ENCODE measurements at places on chromosomes 3 and 15.
A peak's percentile ranks its signal among the peaks of the same experiment; 100 is the strongest.

- H3K4me1 ChIP-seq = no peaks in the 10 kb centered on the region
- H3K36me3 ChIP-seq = no peaks in the 10 kb centered on the region
- no peaks in the 10 kb centered on the region for H3K27me3 ChIP-seq
- no peak for DNase-seq
These were observed 86.1 kb downstream of the ADAMTS17 start for GRCh38 chr15:100255644-100256043.

GRCh38 chr3:21447476-21448151, 303.4 kb downstream of the ZNF385D start:
- no peak for DNase-seq
- H3K4me1 ChIP-seq = no peaks in the 10 kb centered on the region
- no peak overlapping the region for H3K27ac ChIP-seq
- no peaks in the 10 kb centered on the region for H3K27me3 ChIP-seq
- H3K4me3 ChIP-seq = no peak overlapping the region

DNA sequence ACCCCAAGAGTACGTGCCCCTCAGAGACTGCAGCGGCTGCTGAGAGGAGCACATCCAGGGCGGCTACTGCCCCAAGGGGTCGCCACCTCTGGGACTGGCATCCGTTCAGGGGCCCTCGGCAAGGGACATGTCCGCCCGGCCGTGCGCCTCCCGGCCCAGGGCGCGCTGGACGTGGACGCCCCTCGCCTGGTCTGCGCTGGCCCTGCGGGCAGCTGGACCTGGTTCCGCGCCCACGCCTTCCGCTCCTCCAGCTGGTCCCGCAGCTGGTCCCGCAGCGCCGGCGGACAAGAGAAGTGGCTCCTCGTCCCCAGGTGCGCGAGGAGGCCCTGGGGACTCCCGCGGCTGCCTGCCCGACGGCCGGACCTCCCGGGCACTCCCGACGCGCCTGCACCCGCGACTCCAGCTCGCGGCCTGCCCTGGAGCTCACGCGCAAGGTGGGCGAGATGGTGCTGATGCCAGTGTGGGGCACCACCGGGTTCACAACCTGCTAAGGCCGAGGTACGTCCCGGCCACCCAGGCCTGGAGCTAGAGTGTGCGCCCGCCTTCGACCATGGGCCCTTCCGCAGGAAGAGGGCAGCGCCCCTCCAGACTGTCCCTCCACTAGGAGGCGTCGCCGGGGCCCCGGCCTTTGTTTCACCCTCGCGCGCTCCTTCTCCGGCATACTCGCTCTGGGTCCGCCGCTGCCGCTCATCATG, 14.4 kb upstream of the GP9 start:
- peaks cover 20% of the 10 kb centered on the region for H3K27me3 ChIP-seq
- DNase-seq = no peak
- H3K4me1 ChIP-seq = no peaks in the 10 kb centered on the region
- peak overlapping the region; percentile 62 for H3K4me3 ChIP-seq
- H3K27ac ChIP-seq = no peak overlapping the region

- peaks cover 84% of the 10 kb centered on the region for H3K27me3 ChIP-seq
- peaks cover 3% of the 10 kb centered on the region for H3K4me1 ChIP-seq
- H3K4me3 ChIP-seq = peak overlapping the region; percentile 49
- H3K27ac ChIP-seq = no peak overlapping the region
These were observed 1.2 kb downstream of the BNC1 start for GRCh38 chr15:83283138-83283812.

GRCh38 chr3:32685543-32686185, 676 bp downstream of the CNOT10 start:
- no peak for DNase-seq
- peaks cover 36% of the 10 kb centered on the region for H3K4me1 ChIP-seq
- H3K27ac ChIP-seq = peak overlapping the region; percentile 92
- H3K36me3 ChIP-seq = peaks cover 30% of the 10 kb centered on the region
- H3K27me3 ChIP-seq = no peaks in the 10 kb centered on the region
- peak overlapping the region; percentile 93 for H3K4me3 ChIP-seq

GRCh38 chr15:65578904-65579728, 31.8 kb downstream of the INTS14 start:
- no peaks in the 10 kb centered on the region for H3K27me3 ChIP-seq
- H3K36me3 ChIP-seq = peaks cover 36% of the 10 kb centered on the region
- no peak overlapping the region for H3K4me3 ChIP-seq
- no peak for DNase-seq

- H3K4me3 ChIP-seq = no peak overlapping the region
- no peak overlapping the region for H3K27ac ChIP-seq
- no peak for DNase-seq
These were observed 14.7 kb upstream of the LRRFIP2 start for GRCh38 chr3:37189109-37189508.

DNA sequence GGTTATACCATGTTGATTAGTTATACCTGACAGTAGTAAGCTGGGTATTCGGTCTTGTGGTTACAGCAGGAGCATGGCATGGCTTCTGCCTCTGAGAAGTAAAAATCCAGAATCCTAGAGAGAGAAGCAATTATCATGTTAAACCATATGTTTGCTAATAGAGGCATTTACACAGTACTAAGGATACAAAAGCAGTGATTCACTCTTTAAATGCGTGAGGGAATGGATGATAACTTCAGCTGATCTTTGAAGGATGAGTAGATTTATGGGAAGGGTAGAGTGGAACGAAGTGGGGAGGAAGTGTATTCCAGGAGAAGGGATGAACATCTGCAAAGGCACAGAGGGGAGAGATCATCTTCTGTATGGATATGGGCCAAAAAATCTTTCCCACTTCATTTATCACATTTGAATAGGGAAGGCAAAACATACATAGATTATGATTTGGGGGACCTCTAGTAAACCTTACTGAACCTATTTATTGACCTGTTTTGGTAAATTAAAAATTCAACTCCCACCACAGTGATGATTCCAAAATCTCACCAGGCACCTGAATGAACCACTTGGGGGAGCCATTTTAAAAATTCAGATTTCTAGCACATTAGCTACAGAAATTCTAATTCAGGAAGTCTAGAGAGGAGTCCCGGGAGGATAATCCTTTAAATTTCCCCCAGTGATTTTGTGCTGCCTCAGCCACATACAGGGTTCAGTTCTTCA, 35.1 kb downstream of the IGSF10 start:
- H3K4me1 ChIP-seq = no peaks in the 10 kb centered on the region
- no peak for DNase-seq
- H3K36me3 ChIP-seq = no peaks in the 10 kb centered on the region
- no peak overlapping the region for H3K27ac ChIP-seq
- H3K27me3 ChIP-seq = peaks cover 9% of the 10 kb centered on the region

DNA sequence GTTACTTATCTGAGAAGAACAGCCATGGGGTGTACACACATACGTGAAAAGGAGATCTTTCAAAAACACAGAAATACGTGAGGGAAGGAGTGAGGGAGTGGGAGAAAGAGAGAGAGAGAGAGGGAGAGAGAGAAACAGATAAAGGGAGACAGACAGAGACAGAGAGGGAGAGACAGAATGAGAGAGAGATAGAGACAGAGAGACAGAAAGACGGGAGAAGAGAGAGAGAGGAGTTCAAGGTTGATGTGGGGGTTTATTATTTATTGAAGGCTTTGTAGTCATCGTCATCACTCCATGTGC, 64.0 kb downstream of the CHST2 start:
- DNase-seq = no peak
- no peak overlapping the region for H3K4me3 ChIP-seq
- no peaks in the 10 kb centered on the region for H3K4me1 ChIP-seq
- H3K36me3 ChIP-seq = no peaks in the 10 kb centered on the region
- no peaks in the 10 kb centered on the region for H3K27me3 ChIP-seq

- peaks cover 47% of the 10 kb centered on the region for H3K36me3 ChIP-seq
- peaks cover 50% of the 10 kb centered on the region for H3K4me1 ChIP-seq
- H3K27me3 ChIP-seq = no peaks in the 10 kb centered on the region
- H3K4me3 ChIP-seq = no peak overlapping the region
These were observed 35.0 kb downstream of the ST6GAL1 start for GRCh38 chr3:186965141-186965879.

DNA sequence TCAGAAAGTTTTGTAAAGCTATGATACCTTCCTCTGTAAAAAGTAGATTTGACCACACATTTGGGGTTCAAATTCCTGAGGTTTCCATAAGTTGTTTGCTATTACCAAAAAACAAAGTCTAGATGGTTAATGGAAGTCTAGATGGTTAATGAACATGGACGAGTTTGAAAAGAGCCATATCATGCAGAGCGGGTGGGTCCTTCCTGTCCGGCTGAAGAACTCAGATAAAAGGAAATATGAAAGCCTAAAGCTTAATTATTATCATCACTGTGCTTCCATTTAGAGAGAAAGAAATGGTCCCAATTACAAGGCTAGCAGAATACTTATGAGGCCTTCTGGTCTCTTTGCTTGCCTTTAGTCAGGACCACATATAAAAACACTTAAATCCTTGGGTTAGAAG, 132.1 kb upstream of the SATB1 start:
- no peaks in the 10 kb centered on the region for H3K27me3 ChIP-seq
- H3K4me3 ChIP-seq = no peak overlapping the region
- no peaks in the 10 kb centered on the region for H3K36me3 ChIP-seq
- no peak for DNase-seq
- peak overlapping the region; percentile 45 for H3K27ac ChIP-seq

DNA sequence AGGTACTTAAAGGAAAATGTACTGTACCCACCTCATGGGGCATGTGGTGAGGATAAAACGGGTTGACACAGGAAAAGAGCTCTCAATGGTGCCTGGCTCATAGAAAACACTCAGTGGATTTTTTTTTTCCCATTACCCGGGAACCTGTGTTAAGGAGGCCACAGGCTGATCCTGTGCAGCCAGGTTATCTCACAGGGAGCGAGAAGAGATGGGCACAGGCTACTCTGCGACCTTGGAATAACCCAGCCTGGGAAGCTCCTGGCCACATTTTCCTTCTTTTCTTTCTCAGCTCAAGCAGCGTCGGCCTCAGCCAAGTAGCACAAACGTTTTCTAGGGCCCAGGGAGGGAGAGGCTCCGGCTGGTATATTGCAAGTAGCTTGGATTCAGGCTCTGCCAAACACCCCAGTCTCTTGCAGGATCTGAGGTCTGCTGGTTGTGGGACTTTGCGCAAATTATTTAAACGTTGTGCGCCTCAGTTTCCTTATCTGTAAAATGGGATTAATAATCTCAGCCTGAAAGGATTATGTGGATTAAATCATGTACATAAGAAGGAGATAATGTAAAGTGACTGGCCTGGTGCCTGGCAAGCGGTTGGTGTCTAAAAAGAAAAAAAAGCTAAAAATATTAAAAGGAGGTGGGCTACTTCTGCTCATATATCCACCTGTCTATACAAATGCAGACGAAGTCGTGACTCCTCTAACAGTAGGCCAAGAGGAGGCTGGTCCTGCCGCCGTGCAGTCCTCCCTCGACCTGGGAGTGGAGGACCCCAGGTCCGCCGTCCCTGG, 2.2 kb downstream of the FURIN start:
- peak overlapping the region; percentile 87 for H3K27ac ChIP-seq
- no peaks in the 10 kb centered on the region for H3K27me3 ChIP-seq
- peak overlapping the region; percentile 88 for H3K4me3 ChIP-seq

GRCh38 chr3:95476534-95476933, 1337.9 kb upstream of the EPHA6 start:
- H3K36me3 ChIP-seq = no peaks in the 10 kb centered on the region
- H3K27me3 ChIP-seq = no peaks in the 10 kb centered on the region
- no peak overlapping the region for H3K4me3 ChIP-seq
- no peak overlapping the region for H3K27ac ChIP-seq

GRCh38 chr3:188635258-188636042, 481.5 kb downstream of the LPP start:
- H3K36me3 ChIP-seq = peaks cover 3% of the 10 kb centered on the region
- H3K27me3 ChIP-seq = no peaks in the 10 kb centered on the region
- no peak for DNase-seq

DNA sequence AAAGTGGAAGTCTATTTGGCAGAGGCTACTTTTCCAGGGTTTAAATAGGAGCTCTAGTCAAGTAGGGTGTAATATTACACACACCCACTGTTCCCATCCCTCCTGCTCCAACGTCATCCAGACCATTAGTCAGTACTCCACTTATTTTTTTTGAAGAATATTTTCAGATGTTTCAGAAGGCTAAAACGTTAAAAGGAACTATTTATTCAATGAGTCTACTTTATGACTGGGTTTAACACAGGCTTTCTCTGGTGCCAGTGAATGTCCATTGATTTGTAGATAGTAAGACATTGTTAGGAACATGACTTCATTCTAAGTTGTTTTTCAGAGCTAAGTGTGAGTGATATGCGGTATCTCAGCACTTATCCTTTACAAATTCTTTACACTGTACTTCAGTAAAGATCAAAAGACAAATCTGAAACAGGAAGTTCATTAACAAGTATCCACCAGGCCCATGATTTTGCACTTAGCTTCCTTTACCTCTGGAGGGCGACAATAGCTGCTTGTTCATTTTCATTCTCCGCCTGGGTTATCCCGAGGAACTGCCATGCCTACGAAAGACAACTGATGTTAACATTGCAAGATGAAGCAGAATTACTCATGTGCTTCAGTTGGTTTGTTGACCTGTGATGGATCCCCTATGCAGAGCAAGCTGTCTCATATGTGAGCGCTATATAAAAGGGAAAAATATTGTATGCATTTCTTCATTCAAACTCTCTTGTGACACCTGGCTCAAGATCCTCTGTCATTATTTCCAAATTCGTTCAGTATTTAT, 158.7 kb downstream of the USP13 start:
- H3K27ac ChIP-seq = no peak overlapping the region
- no peaks in the 10 kb centered on the region for H3K4me1 ChIP-seq
- no peaks in the 10 kb centered on the region for H3K27me3 ChIP-seq
- no peaks in the 10 kb centered on the region for H3K36me3 ChIP-seq
- no peak for DNase-seq

DNA sequence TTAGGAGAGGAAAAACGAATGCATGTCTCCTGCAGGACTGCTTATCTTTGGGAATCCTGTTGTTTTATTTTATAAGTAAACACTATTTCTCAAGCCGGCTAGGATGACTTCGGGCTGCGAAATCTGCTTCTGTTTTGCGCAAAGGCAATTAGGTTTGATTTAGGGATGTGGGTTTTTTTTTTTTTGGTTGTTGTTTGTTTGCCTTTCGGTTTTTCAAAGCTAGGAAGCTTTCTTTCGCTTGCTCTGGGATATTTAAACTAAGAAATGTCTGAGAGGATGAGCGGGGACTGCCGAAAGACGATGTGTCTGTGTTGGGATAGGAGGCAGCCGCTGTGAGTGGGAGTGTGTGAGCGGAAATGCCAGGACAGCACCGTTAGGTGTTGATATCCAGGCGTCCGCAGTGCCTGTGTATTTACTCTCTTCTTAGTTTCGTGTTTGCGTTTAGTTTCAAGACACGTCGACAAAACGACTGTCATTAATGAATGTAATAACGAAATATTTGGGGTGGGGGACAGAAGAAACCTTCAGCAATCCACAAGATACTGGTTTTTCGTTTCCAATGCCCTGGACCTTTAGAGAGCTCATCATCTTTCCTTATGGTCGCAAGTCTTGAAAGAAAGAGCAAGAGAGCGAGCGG, 604 bp downstream of the ISL2 start:
- H3K27ac ChIP-seq = peak overlapping the region; percentile 44
- peaks cover 98% of the 10 kb centered on the region for H3K27me3 ChIP-seq
- peaks cover 30% of the 10 kb centered on the region for H3K36me3 ChIP-seq

DNA sequence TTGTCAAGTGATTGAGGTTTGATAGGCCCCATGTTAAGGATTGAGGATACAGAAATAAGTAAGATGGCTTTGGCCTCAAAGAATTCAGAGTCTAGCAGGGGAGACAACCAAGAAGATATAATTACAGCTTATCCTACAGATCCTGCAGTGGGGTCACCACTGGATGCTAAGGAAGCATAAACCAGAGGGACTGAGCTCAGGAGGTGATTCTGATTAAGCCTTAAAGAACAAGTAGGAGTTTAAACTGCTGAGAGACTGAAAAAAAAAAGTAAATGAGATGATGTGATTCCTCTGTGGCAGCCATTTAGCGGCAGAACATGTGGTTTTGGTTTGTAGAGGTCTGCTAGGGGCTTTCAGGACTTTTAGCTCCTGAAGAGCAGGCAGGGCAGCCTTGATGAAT, 72.1 kb upstream of the ROPN1 start:
- no peak for DNase-seq
- H3K4me1 ChIP-seq = no peaks in the 10 kb centered on the region
- H3K4me3 ChIP-seq = no peak overlapping the region
- H3K27me3 ChIP-seq = peaks cover 17% of the 10 kb centered on the region
- no peaks in the 10 kb centered on the region for H3K36me3 ChIP-seq

All from effector memory CD8-positive, alpha-beta T cell (primary cell).